ENCODE measurements at places on chromosomes 6 and 20. TPM values are rescaled to one million over a fixed set of nuclear protein-coding genes. Genes with fewer than 3 reads are reported as not detected.

KCNB1 gene
- total RNA-seq = under 0.01 TPM

- peak; percentile 91 for DNase-seq
Observed at GRCh38 chr6:32195902-32196681, 3.6 kb upstream of the GPSM3 start.

HEY2 gene
- not detected for total RNA-seq

DNA sequence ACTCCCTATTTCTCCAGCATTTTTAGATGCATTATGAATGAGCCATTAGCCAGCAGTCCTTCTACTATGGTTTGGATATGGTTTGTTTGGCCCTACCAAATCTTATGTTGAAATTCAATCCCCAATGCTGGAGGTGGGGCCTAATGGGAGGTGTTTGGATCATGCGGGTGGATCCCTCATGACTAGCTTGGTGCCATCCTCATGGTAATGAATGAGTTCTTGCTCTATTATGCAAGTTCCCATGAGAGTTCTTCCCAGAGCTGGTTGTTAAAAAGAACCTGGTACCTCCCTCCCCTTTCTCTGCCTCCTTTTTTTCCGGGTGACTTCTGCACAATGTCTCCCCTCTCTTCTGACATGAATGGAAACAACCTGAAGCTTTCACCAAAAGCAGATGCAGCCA is 6.2 kb upstream of the CGA start:
- DNase-seq = no peak

- DNase-seq = no peak
Observed at GRCh38 chr6:162173466-162173865, 554.1 kb downstream of the PRKN start.

DNA sequence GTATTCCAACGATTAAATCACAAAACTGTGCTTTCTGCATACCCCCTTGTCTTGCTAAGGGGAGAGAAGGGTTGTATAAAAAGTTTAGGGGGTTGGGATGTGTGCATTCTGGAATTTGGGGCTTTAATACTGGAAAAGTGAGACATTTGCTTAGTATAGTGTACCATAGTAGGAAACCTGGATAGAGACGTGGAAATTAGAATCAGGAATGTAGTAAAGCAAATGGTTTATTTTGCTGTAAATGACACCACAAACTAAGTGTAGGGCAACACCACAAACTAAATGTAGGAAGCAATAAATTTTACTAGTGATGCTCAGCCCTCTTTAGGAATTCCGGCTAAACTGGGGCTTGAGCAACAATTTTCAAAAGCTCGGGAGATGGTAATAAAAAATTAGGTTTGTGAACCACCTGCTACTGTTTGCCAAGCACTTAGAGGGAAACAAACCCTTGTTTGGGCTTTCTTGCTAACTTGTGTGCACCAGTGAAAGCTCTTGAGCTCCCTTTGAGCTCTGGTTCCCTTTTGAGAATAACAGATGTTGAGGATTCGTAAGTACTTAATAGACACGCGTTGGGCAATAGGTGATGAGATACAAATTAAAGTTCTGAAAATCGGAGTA is 13.8 kb downstream of the BRD2 start:
- no peak for DNase-seq

DNA sequence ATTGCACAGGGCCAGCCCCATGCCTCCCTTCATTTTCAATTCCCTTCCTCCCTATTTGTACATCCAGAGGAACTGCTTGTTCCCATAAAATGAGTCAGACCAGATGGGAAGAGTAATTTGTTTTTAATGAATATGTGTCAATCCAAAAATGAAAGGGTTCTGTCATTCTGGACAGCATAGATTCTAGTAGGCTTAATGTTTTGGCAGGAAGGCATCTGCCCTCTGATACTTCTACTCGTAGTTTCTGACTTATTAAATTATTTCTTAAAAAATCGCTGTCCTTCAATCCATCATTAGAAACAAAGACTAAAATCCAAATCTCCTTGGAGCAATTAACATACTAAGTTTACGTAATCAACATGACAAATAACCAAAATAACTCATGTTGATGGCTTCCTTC is 665.5 kb downstream of the TENT5A start:
- DNase-seq = no peak

DNA sequence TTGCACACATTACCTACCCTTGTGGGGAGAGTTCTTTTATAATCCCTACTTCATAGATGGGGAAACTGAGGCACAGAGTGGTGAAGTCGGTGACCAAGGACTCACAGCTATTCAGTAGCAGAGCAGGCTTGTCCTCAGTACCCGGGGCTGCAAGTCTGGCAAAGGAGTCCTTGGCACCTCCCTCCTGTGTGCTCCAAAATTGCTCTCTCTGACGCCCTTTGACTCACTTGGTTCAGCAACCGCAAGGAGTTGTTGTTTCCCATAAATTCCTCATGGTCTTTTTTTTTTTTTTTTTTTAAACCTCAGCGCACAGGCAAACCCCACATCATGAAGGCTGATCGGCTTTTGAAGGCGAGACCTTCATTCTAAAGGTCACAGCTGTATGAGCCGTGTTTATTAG is 143.2 kb downstream of the CEBPB start:
- peak; percentile 95 for DNase-seq

DNA sequence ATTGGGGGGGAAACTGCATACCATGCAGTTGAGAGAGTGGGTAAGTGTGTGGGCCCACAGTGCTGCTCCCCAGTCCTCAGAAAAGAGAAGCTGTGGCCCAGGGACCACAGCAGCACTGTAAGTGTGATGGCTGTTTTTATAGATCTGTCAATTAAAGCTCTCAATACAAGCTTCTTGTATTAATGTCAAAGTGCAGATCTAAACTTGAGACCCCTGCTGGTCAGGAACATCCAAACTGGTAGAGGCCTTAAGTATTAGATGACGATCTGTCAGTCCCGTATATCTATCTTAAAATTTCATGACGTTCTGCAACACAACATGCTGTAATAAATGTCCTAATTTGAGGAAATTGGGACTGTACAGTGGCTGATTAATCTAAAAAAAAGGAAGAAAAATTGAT is 74.8 kb downstream of the TULP4 start:
- no peak for DNase-seq

All from fibroblast of lung (primary cell).